ENCODE measurements at places on chromosomes 13 and 19.

DNA sequence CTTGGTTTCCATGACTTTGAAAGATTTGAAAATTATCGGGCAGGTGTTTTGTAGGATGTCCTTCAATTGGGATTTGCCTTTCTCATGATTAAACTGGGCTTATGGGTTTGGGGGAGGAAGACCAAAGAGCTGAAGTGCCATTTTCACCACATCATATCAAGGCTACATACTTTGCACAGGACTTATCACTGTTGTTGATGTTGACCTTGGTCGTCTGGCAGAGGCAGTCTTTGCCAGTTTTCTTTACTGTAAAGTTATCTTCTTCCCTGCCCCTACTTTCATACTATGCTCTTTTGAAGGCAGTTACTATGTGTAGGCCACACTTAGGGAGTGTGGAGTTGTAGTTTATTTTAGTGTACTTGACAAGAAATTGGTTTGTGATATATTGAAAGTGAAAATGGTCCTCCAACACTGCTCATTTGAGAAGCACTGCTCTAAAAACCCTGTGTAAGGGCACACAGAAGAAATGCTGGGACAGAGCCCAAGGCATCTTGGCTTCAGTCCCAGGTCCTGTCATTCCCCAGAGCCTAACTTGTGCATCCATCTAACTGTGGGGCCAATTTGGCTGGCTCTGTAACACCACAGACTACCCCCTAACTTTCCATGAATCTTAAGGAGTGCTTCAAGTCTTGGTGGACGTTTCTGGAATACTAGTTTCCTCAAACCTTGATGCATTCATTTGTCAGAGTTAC lies 384.9 kb downstream of the KCNRG start:
- DNase-seq: no peak

DNA sequence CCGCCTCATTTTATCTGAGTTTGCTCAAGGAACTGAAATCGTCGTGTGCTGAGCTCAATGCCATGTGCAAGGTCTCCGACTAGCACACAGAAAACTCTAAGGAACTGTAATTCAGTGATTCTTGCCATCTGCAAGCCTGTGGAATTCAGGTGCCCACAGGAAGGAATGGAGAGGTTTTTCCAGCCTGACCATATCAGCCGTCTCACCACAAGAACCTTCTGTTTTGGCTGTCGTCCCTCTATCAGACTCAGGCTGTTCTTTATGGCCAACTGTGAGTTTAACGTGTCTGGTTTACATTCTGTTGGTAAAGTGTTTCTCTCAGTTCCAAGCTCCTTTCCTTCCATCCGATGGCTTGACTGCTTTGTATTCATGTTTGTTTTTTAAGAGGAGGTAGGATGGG lies 293.5 kb downstream of the SPRY2 start:
- DNase-seq: no peak

DNA sequence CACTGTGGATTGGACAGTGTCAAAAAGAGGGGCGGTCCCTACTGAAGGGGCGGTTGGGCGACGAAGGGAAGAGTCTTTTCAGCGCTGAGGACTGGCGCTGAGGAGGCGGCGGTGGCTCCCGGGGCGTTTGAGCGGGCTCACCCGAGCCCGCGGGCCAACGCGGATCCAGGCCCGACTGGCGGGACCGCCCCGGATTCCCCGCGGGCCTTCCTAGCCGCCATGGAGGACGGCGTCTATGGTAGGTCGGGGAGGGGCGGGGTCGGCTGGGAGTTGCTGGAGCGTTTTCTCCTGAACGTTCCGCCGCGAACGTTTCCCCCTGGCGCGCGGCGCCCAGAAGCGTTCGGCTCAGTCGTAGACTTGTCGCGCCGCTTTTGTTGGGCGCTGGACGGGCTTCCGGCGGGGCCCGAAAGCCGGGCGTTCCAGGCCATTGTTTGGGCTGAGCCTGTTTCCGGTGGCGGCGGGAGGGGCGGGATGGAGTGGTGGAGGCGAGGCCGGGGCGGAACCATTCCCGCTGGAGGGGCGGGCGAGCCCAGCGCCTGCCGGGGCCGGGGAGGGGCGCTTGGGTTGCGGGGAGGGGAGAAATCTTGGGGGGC lies at the start of gene CYTH2:
Gene CYTH2, plus strand, starts transcription at position 81 of the 593 bp plus-strand sequence. Its CDS starts 139 bp downstream, at position 220.
- no peak for DNase-seq

DNA sequence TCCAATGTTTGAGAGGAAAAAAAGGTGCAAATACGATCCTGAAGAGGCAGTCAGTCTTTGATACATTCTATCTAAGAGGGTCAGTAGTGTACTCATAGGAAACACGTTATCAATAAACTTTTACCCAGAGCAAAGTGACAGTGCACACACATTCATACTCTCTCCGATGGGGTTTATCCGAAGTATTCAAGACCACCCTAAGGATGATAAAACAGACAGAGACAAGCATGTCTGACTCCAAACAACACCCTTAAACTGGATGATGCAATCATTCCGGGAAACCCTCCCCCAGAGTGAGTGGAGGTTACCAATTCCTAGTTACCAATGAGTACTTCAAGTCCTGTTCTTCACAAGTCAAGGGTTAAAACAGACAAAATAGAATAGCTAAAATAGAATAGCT lies 79.1 kb downstream of the DNAJC3 start:
- no peak for DNase-seq

- DNase-seq: no peak
Measured at GRCh38 chr19:1240925-1241324, 626 bp upstream of the ATP5F1D start.

DNA sequence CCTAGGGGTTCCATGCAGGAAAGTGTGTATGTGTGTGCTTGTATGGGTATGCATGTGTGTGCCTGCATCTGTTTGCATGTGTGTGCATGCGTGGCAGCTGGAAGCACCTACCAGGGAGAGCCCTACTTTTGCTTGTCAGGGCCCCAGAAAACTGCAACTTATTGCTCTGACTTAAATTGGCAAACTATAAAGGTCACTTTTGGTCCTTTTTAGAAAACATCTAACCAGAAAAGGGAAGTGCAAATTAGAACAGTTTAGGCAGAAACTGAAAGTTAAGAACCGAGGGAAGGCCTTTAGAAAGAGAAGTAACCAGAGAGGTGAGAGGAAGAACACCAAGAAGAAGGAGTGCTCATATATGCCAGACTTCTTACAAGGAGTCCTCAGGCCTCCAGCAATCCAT lies 32.5 kb downstream of the DLEU7 start:
- no peak for DNase-seq

DNA sequence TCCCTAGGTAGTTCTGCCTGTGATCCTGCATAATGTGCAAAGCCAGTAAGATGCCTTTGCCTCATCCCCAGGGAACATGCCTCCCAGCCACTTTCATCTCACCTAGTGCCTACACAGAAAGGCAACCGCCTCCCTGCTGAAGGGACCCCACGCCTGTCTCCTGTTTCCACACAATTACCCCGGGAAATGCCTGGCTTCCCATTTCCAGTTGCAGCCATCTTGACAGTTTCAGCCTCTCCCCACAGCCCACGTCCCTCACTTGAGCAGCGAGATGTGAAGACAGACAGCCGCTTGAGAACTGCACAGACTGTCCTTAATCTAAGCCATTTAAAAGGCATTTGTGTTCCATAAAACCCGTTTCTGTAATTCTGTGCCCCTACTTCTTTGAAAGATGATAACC lies 4.7 kb upstream of the UQCRFS1 start:
- DNase-seq: no peak

DNA sequence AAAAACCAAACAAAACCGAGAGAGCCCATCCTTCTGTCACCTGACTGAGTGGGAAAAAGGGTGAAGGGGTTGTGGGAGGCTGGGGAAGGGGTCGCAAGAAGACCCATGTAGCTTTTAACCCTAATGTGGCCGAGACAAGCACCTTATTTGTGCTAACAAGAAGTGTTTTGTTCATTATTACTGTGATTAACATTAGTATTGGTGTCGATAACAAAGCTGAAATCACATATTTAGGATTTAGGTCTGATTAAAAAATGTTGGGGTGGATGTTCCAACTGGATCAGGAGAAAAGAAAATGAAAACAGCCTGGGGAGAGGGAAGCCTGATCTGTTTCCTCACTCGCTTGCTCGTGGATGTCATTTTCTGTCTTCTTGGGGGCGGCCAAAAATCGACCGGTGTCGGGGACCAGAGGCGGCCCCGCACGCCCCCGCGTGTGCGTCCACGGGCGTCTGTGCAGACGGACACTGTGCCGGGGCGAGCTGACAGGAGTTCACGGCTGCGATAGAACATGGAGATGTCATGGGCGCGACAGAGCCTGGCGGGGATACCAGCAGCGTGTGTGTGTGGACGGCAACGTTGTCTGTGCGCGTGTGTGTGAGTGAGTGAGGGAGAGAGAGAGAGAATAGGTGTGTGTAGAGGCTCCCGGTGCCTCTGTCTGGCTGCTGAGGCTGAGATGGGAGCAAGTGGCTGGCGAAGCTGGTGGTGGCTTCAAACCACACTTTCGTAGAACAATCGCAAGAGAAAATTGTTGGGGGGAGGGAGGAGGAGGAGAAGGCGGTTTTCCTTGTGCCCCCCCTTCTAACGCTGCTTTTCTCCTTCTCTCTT lies 29.1 kb downstream of the NFIX start:
- no peak for DNase-seq

DNA sequence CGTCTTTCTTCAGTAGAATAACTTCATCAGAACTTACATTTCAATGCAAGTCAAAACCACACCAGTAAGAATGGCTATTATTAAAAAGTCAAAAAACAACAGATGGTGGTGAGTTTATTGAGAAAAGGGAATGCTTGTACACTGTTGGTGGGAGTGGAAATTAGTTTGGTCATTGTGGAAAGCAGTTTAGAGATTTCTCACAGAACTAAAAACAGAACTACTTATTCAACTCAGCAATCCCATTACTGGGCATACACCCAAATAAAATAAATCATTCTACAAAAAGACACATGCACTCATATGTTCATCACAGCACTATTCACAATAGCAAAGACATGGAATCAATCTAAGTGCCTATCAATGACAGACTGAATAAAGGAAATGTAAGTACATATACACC lies 231.2 kb downstream of the NHLRC3 start:
- no peak for DNase-seq

GRCh38 chr19:53664152-53664551 lies 32.4 kb downstream of the DPRX start:
- no peak for DNase-seq

- no peak for DNase-seq
Measured at GRCh38 chr19:55675661-55676354, 782 bp downstream of the EPN1 start.

DNA sequence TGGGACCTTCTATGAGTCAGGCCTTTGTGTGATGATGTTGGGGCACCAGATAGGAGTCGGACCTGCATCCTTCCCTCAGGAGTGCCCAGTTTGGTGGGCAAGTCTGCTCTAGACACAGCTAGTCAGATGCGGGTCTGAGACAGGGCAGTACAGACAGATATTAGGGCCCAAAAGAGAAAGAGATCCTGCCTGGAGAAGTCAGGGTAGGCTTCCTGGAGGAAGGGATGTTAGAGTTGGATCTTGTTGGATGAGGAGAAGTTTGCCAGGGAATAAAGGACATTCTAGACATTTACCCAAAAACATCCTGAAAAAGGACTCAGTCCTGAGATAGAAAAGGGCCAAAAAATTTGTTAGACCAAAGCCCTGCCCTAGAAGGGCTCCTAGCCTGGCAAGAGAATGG lies 17.2 kb downstream of the VRK3 start:
- DNase-seq: no peak

- DNase-seq: no peak
Measured at GRCh38 chr13:36154567-36155291, 23.5 kb upstream of the DCLK1 start.

- DNase-seq: no peak
Measured at GRCh38 chr19:307111-307531, 15.9 kb upstream of the PLPP2 start.

GRCh38 chr13:68174893-68175292 lies 944.8 kb upstream of the PCDH9 start:
- DNase-seq: no peak

DNA sequence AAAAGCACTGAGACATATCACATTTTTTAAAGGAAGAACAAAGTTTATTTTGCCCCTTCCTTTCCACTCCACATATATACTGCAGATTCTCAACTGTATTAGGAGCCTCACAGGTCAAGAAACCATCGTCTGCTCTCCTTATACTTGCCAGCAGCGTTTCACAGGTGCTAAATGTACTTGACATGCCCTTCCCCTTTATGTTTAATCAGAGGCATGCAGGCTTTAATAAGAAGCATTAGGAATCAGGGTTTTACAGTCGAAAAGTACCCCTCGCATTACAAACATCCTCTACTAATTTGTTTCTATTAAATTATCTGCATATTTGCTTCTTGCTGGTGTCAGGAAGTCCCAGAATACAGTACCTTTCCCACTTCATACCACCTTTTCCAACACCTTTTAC lies 3.7 kb upstream of the RAP2A start:
- no peak for DNase-seq

DNA sequence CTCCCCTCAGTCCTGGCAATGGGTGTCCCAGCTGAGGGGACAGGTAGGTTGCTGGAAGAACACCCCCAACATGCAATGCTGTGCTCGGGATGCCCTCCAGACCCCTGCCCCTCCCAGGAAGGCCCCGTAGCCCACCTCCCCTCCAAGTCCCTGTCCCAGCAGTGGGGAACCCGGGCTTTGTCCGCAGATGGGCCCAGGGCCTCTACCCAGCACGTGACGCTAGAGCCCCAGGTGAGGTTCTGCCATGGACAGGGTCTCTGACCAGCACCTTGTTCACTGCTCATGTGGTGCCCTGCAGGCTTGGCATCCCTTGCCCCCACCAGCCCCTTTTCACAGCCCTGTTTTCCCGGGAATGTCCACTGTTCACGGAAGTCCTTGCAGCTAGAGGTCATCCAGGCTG lies 220.0 kb upstream of the SGCG start:
- DNase-seq: no peak

GRCh38 chr13:99059498-99060075 lies 81.7 kb upstream of the DOCK9 start:
- no peak for DNase-seq

GRCh38 chr13:37192956-37193355 lies 87.5 kb upstream of the CSNK1A1L start:
- no peak for DNase-seq

- no peak for DNase-seq
Measured at GRCh38 chr19:12885749-12886650, 1.0 kb downstream of the KLF1 start.

GRCh38 chr19:53621885-53622740 lies 9.7 kb upstream of the DPRX start:
- peak; percentile 58 for DNase-seq

DNA sequence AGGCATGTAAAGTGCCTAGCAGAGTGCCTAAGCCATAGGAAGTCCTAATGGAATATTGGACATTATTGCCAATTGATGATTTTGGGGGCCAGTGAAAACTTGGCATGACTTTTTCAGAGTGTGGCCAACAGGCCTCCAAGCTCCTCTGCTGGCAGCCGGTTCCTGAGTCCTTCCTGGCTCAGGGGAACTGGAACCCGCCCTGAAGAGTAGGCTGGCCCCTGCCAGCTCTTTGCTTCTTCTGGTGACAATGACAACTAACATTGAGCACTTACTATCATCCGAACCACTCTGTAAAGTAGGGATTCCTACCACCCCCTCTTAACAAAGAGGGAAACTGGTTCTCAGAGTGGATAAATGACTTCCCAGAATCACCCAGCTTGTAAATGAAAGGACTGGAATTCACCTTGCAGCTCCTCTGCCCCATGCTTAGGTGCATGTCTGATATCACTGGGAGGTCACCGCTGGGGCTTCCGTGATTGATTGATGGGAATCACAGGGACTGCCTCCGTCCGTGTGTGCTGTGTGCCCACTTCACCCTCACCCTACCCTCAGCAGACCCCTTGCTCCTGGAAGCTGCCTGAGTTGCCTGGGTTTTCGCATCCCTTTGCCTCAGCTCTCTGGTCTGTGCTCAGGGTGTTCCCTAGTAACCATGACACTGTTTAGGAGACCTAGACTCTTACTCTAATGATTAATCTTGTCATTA lies 50.6 kb downstream of the TNFRSF19 start:
- no peak for DNase-seq

GRCh38 chr13:27638521-27638920 lies 16.8 kb downstream of the POLR1D start:
- DNase-seq: no peak

- no peak for DNase-seq
Measured at GRCh38 chr13:114045113-114045735, 71.3 kb upstream of the C13orf46 start.

Data from glomerular endothelial cell (primary cell).